ENCODE measurements at places on chromosomes 2 and 18. TPM values are rescaled to one million over a fixed set of nuclear protein-coding genes. Genes with fewer than 3 reads are reported as not detected.

The RAB31 gene
- total RNA-seq: 29.7 TPM

- DNase-seq: no peak
Measured at GRCh38 chr18:26040051-26040656, 50.3 kb downstream of the SS18 start.

The SPDYA gene
- total RNA-seq: 0.28 TPM

DNA sequence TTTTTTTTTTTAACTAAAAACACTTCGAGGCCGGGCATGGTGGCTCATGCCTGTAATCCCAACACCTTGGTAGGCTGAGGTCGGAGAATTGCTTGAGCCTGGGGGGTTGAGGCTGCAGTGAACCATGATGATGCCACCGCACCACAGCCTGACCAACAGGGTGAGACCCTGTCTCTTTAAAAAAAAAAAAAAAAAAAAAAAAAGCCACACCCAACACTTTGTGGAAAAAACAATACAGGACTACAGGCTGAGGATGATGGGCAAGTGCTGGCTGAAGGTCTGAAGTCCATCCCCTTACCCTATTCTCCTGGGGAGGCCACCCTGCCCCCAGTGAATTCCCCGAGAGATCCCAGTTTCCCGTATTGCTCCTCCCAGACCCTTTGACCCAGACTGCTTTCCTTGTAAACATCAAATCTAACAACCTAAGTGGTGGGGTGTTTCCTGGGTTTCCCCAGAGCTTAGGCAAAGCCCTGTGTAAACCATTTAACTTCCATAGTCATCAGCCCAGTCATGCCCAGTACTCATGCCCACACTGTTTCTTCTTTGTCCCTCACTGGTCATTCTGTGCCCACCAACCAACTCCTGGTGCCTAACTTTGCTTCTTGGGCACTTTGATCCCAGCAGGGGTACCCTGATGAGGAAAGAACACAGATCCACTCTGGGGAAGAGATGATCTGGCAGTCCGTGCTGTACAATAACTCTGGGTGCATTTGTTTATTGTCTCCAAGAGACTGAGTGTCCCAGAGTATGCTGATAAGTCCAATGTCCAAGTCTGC lies 5.8 kb upstream of the TMEM37 start:
- no peak for DNase-seq

The KCNE4 gene
- total RNA-seq: not detected

- DNase-seq: no peak
Measured at GRCh38 chr2:26898480-26899078, 50.6 kb downstream of the DPYSL5 start.

DNA sequence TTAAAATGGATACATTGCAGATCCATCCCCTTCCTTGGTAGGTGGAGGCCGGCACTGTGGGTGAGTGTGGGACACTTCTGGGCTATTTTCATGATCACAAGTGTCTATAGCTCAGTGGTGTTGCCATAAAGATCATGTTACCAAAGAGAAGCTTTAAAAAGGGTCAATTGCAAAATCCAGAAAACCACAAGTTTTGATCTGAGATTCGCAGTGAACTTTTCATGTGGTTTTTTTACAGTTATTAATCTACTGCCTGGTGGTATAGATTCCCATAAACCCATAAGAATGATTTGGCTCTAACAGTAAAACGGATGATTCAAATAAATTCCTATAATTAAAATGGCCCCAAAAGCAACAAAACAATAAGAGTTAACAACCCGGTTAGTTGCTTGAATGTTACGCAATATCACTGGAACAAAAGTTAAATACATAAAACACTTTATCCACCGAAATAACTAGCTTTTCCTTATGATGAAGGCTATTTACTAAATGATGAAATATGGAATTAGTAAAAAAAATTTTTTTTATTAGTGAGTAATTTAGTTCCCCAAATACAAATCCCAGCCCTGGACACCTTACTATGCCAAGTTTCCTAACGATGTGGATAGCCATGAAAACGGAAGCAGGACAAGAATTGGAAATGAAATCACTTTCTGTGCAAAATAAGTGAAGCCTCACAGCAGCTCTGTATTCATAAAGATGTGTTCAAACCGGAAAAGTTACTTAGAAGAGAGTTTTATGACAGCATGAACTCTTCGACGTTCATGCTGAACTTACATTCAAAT lies 95.6 kb upstream of the THOC1 start:
- DNase-seq: no peak

DNA sequence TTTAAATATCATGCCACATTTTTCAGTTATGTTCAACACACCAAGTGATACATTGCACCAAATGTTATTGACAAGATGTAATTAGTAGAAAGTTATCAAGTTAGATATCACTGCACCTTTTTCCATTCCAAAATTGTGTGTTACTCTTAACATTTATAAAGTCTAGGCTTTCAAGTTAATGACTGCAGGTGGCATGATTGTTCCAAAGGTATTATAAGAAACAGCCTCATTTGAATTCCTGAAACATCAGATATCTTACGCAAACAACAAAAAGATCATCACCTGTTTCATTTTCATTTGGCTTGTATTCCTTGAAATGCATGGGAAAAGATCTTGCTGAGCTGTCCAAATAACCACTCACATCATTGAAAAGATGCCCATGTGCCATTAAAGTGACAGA lies 1528.2 kb upstream of the ZEB2 start:
- DNase-seq: no peak

DNA sequence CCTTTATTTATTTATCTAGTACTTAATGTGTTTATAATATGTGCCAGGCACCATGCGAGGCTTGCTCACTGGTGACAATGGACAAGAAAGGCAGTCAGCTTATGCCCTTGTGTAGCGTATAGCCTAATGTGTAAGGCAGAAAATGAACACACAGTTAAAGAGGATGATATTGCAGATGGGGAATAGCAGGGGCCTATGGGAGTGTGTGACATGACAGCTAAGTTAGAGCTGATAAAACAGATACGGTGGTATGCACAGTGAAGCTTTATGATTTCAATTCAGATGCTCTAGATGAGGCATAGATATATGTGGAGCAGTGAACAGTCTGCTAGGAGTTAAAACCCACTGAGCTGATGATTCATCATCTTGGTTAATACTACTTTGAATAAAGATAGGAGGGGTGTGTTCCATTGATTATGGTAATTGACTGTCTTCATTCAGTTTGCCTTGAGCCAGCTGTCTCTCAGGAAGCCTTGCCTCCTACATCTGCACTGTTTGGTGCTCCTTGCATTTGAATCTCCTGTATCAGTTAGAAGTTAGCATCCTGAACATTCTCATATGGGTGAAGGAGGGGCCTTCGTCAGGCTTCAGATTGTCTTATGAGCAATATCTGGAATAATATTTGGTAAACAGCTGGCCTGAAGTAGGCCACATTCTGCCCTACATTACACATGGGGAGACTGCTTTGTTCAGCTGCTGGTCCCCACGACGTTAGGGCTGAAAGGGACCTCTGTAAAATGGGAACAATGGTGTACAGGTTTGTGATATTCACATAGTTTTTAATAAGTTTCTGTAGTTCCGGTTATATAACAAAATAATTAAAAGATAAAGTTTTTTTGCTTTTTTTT lies 13.2 kb downstream of the MAP4K4 start:
- no peak for DNase-seq

DNA sequence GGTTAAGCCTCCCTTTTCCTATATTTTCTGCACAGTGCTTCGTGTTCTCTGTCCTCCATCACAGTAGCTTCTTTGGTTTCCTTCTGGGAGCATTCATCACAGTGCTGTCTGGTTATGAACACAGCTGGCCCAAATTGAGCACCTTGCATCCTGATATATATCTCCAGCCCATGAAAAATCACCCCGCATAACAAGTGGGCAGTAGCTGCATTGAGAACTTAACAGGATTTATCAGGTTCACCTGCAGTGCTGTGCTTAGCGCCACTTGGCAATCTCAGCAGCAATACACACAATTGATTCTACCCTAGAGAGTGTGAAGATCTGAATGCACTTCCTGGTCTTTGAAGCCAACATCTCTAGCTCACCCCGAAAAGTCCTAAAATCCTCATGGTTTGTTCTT lies 408.0 kb downstream of the RNF144A start:
- DNase-seq: no peak

The IL1R1 gene
- 0.04 TPM for total RNA-seq

GRCh38 chr2:26590508-26590907 lies 50.7 kb downstream of the CIB4 start:
- DNase-seq: no peak

All from H7 (cell line).